ENCODE measurements at places on chromosomes 7 and 10.

DNA sequence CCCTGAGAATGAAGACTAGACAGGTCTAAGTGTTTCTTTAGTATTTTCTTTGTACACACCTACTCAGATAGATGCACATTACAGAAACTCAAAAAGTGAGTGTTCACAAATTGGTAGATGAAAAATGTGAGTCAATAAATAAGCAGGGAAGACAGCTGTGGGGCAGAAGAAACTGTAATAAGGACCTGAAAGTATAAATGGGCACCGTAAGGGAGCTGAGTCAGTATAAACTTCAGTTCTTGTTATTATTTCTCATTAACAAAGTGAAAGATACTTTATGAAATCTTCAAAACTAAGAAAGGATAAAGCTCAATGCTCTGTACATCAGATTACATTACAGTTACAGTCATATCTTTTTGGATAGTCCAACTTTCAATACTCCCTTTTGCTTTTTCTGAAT is 2.5 kb downstream of the MTPN start:
- DNase-seq = no peak

GRCh38 chr7:96017877-96018276 is 245.5 kb downstream of the DYNC1I1 start:
- no peak for DNase-seq

GRCh38 chr10:99457813-99458212 is 27.4 kb upstream of the GOT1 start:
- DNase-seq = no peak

- no peak for DNase-seq
These were observed 7.7 kb downstream of the RHEB start for GRCh38 chr7:151511946-151512345.

- DNase-seq = no peak
These were observed 2.6 kb downstream of the SCART1 start for GRCh38 chr10:133456041-133456951.

GRCh38 chr10:69710008-69710888 is 80.2 kb downstream of the FAM241B start:
- no peak for DNase-seq

- DNase-seq = no peak
These were observed 36.5 kb downstream of the COBL start for GRCh38 chr7:51280156-51280555.

- no peak for DNase-seq
These were observed 495.2 kb downstream of the GLRX3 start for GRCh38 chr10:130631142-130632096.

DNA sequence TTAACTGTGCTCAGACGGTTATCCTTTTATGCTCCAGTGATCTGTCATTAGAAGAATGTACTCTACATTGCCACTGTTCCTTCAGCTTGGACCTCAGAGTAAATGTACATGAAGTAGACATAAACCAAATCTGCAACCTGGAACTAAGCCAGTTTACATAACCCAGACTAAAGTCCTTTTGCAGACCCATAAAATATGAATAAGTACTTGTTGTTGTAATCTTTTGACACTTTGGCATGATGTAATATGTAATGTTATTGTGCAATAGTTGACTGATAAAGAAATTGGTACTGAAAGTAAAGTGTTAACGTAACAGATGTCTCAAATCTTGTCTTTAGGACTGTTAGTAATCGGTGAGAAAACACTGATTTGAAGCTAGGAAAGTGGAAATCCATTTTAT is 115.8 kb upstream of the SORCS1 start:
- no peak for DNase-seq
